IPS DF 19.7 (cell line): ENCODE measurements at places on chromosomes 5 and 9.

DNA sequence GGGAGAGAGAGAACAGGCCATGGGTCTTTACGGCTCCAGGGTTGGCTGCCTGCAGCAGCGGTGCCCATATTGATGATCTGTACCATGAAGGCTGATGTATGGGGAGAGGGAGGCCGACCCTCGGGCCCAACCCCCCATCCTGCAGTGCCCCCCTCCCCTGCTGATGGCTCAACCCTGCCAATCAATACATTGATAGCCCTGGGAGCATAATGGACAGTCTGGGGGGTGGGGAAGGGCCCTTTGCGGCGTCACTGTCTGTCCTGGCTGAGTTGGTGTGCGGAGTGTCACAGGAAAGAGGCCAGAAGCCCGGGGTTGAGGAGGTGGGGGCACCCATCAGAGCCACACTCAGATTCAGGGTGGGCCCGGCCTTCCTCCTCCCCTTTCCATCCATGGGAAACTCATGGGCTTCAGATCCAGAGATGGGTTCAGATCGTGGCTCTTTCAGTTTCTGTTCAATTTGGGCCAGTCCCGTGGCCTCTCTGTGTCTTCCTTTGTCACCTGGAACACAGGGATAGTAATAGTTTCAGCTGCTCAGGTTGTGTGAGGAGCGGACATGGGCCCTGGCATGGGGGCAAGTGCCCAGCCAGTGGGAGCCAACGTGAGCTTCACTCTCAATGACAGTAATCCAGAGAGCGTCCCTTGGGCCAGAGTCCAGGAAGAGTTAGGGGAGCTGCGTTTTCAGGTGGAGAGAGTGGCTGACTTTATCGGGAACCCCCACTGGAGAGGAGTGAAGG lies 9.5 kb downstream of the FGF18 start:
- DNase-seq = no peak

DNA sequence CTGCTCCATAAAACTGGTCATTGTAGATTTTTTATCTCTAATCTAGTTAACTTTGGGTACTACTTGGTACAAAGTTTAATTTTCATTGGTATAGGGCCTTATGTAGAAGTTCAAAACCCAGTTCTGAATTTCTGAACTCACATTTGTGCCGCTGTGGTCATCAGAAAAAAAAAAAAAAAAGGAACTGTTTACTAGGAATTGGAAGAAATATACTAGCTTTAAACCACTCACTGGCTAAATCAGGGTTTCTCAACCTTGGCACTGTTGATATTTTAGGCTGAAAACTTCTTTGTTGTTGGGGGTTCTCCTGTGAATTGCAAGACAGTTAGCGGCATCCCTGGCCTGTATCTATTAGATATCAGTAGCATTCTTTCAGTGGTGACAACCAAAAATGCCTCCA lies 4.1 kb upstream of the ZFYVE16 start:
- DNase-seq = no peak

- no peak for DNase-seq
Measured at GRCh38 chr5:156758011-156758791, 91.9 kb upstream of the PPP1R2B start.

DNA sequence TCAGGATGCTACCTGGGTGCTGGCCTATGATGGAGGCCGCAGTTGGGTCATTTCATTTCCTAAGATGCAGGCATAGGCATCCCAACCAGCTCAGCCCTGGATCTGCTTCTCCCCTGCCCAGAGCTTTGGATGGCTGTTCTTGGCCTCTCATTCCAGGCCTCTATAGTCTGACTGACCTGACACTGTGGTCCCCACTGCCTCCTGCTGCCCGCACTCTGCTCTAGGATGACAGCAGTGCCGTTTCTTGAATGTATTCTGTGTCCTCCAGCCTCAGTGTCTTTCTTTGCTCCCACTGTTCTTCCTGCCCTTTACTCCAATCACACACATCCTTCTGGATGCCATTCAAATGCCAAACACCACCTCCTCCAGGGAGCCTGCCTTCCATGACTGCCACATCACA lies 235.7 kb downstream of the HSPA4 start:
- no peak for DNase-seq

DNA sequence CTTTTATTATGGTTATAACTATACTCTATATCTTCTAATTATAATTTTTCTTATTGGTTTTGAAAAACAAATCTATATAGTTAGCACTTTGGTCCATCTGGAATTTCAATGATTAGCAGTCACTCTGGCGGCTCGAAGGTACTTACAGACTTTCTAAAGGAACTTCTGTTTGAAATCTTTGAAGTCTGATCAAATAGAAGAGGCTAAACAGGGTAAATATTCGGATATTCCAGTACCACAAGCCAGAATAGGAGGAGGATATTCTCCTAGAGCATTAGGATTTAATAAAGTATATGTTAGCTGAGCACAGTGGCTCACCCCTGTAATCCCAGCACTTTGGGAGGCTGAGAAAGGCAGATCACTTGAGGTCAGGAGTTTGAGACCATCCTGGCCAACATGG lies 38.7 kb upstream of the HSD17B3 start:
- DNase-seq = no peak

DNA sequence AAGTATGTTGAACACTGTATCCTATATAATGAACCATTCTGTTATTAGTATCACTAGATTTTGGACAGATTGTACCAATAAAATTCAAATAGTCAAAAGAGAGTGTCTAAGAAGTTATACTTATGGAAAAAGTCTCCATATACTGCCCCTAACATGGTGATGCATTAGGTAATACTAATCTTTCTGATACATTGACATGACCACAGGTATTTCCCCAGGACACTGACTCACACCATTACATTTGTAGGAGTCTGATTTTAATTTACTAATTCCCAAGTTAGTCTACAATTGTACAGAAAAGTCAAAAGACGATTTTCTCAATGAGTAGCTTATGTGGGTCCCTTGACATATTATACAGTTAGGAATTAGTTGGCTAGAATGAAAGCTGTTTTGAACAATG lies 593.8 kb downstream of the ISL1 start:
- DNase-seq = no peak

- DNase-seq = no peak
Measured at GRCh38 chr5:40404613-40405012, 275.1 kb upstream of the PTGER4 start.

DNA sequence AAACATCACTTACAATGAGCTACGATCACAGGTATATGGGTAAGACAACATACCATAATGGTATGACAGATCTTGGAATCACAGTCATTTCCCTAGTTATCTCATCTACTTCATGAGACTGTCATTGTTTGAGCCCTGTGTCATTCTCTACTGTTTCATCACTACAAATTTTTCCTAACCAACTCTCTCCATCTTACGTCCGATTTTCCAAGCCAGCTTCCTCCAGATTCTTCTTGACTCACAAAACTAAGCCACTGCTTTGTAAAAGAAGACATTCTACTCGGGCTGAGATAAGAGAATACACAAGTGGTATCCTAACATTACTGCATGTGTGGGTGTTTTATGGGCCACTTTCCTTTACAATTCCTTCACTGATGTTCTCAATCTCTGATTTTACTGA lies 49.6 kb downstream of the SERINC5 start:
- no peak for DNase-seq

- DNase-seq = no peak
Measured at GRCh38 chr5:59282726-59283125, 610.8 kb downstream of the PDE4D start.

DNA sequence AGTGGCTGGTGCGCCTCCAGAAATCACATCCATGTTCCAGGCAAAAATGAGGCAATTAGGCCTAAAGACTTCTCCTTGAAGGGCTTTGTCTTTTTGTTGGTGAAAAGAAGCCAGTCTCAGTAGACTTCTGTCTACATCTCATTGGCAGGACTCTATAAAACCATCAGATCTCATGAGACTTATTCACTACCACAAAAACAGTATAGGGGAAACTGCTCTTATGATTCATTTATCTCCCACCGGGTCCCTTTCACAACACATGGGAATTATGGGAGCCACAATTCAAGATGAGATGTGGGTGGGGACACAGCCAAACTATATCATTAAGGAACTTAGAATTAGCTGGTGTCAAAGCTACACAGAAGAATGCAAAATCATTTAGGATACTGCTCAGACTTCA lies 77.7 kb upstream of the SNX2 start:
- DNase-seq = no peak

DNA sequence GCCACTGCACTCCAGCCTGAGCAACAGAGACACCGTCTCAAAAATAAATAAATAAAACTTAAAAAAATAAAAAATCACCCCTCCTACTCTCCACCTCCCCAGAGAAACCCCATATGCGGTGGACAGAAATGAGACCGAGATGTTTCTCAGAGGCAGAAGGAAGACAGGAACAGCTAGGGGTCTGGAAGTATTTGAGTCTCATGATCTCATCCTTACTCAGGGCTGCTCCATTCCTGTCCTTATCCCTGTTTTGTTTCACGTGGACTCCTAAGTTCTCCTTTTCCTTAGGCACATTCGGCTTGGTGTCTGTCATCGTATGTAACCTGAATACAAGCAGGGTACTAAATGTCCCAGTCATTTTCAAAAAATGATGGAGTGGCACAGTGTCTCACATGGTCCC lies 76.1 kb downstream of the C9orf50 start:
- DNase-seq = no peak

DNA sequence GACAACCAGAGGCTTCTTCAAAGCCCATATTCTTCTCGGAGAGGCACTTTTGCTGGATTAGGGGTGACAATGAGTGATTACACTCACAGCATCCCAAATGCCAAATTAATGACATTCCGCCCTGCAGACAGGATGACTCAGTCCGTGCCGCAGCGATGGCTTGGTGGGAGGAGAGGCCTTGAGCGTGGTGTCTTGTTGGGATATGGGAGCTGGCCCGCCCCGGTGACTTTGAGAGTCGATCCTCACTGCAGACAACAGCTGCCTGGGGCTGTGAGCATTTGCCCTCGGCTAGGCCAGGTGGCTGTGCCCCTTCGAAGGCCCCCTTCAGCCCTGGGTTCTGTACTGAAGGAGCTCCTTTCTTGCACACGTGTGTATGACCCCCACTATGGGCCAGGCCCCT lies 29.8 kb downstream of the OLFM1 start:
- DNase-seq = no peak

DNA sequence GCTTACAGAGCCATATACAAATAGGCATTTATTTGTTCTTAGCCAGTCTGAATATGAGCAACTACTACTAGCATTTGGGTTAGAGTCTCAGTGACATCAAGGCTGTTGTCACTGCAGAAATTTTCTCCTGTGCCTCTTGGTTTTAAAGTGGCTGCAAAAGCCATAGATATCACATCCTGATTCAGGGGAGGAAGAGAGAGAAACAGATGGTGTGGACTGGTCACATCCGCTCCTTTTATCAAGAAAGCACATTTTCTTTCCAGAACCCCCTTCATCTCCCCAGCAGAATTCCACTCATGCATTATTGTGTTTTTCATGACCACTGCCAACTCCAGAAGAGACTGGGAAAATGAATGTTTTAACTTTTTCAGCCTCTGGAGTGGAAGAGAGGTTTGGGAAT lies 69.8 kb downstream of the PTTG1 start:
- DNase-seq = no peak

DNA sequence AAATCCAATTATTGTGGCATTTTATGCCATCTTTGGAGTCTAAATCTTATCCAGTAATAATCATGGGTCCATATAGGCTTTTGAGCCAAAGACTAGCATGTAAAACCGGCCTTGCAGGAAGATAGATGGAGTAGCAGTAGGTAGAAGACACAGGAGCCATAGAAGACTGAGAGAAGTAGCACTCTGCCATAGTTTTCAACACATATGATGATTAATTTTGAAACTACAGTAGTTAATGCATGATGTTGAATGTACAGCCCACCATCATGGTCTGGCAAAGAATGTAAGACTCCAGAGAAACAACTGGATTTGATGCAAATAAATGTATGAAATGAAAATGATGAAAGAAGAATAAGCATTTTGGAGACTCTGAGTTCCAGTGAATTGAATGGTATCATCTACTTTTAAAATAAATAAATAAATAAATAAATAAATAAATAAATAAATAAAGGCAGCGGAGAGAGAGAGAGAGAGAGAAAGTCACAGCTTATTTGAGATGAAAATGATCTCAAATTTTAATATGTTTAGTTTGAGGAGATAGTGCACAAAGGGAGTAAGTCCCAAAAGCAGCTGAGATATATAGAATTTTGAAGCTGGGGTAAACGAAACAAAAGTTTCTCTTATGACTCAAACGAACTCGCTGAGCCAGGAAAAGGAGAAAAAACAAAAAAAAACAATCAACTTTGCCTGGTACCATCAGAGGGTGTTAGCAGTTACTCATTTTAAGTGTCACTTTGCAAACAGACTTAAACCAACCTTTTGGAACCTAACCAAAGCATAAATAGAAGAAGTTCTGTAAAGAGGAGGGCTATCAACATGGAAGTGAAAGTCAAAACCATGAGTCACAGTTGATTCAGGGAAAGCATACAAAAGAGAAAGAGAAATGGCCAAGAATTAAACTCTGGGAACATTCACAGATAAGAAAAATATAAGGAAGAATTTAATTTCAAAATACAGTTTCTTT lies 388.7 kb downstream of the CETN3 start:
- DNase-seq = no peak

GRCh38 chr5:29972597-29972996 lies 1220.9 kb upstream of the CDH6 start:
- DNase-seq = no peak

GRCh38 chr5:156922207-156922792 lies 40.7 kb downstream of the TIMD4 start:
- no peak for DNase-seq

GRCh38 chr9:36187414-36187813 lies 3.3 kb upstream of the CLTA start:
- no peak for DNase-seq

- no peak for DNase-seq
Measured at GRCh38 chr9:134505032-134505431, 136.6 kb upstream of the COL5A1 start.

DNA sequence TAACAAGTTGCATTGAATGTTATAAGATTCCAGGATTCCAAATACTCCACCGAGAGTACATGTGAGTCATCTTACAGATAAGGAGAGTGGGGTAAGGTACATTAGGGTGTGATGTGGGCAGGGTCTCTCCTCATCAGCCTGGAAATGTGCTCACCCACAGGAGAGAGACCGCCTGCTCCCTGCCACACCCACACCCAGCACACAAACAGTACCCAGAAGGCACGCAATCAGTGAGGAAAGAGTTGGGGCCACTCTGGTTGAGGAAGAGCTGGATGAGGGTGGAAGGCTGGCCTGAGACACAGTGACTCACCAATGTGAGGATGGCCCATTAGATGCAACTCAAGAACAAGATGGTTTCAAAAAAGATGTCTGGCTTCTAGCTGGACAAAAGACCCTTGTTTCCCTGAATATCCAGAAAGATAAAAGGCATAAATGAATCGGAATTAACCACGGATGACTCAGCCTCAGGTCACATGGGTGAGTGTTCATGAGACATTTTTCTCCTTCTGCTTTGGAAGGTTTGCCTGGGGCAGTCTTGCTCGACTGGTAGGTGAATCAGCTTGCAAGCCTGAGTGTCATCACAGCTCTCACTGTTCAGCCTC lies 51.1 kb upstream of the LHFPL2 start:
- DNase-seq = no peak

DNA sequence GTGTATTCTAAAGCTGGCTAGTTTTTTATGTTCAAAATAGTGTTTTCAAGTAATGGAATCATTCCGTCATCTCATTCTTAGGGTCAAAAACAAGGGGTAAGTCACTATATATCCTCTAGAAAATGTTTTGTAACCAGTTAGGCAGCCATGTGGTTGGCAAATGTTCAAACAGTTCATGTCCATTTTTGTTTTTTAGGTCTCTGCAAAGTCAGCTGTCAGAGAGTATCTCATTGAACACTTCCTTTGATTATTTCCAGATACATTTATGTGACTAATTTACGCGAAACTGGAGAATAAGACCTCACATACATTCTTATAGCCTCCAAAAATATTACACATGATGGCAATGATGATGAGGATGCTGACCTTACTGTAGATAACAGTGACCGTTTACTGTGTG lies 50.4 kb downstream of the TRIO start:
- no peak for DNase-seq

- no peak for DNase-seq
Measured at GRCh38 chr5:143715616-143716015, 96.3 kb upstream of the HMHB1 start.
